ENCODE measurements at places on chromosomes 13 and 19.
A peak's percentile ranks its signal among the peaks of the same experiment; 100 is the strongest.

DNA sequence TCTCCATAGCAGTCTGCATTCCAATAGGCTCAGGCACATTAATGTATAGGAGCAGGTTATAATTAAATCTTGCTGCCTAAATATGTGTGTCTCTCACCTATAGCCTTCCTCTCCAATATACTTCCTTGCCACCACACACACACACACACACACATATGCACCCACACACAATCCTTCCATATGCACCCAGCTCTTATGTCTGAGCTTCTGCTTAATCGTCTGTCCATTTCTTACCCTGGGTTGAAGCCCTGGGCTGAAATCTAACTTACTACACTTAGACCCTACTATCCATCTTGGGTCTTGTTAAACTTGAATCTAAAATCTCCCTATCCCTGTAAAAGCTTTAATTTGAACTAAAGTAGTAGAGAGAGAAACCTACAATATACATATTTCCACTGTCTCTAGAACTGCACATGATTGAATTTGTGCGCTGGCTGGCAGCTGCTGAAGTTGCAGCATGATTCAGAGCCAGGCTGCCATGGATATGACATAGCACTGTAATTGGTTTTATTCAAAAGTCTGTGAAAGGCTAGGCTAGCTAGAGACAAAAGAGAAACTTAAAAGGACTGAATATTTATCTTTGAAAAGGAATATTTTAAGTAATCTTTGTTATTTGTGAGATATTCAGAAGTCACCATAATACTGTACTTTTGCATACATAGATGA lies 25.7 kb upstream of the FREM2 start:
- no peak for DNase-seq

DNA sequence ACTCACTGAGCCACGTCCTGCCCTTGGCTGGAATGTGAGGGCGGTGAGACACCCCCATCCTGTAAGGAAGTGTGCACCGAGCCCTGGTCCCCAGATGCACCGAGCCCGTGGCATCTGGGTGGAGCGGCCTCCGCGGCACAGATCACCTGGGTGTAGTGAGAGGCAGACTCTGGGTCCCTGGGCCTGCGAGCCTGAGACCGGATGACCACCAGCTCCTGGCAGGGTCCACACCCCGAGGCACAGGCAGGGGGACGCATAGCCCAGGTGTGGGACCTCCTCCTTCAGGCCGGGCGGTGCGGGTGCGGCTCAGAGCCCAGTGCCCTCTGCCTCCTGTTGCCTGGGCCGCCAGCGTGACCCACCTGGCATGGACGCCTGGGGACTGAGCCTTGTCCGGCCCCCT lies 12.4 kb downstream of the MCF2L start:
- no peak for DNase-seq

DNA sequence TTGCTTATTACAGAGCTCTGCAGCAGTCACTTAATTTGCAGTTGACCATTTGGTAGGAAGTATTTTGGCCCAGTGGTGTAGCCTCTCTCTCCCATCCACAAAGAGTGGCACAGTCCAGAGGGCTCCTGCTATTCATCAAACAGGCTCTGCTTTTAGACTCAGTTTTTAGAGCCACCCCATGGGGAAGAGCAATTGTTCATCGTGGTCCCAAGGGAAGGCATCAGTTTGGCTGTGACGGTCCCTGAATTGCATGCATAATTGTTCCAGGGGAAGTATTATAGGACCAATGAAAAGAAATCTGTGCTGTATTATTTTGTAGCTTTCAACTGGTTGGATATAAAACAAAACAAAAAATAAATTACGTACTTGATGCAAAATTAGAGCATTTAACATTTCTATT lies 799.0 kb downstream of the DACH1 start:
- DNase-seq: no peak

DNA sequence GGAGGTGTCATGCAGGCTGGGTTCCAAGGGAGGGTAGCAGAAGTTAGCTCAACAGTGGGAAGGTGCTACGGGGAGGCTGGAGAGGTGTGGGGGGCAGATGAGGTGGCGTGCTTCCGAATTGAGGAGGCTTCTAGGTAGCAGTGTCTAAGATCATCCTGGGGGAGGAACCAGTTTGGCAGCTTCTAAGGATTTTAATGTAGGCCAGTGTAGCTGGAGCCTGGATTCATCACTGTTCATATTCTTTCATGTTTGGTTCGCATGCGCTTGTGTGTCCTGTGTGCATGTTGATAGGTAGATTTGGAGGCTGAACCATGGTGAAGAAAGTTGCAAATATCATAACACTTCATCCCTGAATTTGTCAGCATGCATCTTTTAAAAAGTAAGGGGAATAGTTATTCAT lies 86.7 kb downstream of the GPR12 start:
- no peak for DNase-seq

GRCh38 chr13:60617991-60618733 lies 221.1 kb downstream of the TDRD3 start:
- peak; percentile 10 for DNase-seq

DNA sequence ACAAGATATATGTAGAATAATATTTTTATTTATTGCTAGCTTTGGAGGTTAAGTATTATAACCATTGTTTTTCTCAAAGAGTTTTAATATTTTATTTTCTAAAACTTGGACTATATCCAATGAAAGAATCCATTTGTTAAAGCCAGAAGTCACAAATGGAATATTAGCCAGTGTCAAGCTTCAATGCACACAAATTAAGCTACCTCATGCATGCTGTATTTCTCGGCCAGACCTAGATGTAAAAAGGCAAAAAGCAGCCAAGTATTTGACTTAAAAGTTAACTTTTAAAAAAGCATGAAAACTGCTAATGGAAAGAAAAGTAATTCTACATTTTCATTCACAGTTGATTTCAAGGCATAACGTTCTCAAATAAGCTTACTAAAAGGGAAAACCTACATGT lies 160.0 kb upstream of the ATXN8OS start:
- no peak for DNase-seq

DNA sequence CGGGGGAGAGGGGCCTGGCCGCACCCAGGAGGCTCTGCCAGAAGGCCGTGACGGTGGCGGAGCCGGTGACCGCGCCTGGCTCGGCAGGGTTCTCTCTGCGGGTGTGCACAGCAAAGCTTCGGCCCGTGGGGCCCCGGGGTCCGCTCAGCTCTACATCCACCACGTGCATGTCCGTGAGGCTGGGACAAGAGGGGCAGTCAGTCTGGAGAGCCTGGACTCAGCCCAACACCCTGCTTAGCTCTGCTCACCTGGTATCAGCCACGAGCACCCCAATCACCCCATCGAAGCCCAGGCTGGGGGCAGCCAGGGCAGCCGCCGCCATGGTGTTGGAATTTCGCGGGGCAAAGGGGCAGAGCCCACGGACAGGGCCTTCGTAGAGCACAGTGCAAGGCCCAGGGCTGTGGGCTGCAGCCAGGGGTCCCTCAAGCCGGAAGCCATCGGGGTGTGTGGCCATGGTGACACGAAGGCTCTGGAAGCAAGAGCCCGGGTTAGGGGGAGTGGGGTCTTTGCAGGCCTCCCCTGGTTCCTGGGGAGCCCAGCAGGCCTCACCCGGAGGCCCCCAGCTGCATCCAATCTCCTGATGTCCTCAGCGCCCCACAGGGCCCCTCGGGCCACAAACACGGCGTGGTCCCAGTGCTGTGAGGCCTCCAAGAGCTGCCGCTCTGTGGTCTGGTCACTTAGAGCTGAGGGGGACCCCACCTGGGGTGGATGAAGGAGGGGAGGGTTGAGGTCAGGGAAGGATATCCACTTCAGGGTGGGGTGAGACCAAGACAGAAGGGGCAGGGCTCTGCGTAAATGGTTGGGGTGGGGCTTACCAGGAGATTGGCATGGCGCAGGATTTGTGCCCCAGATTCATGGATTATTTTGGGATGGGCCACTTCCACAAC lies 1.4 kb downstream of the ASPDH start:
- no peak for DNase-seq

- no peak for DNase-seq
Measured at GRCh38 chr13:49060678-49061387, 85.1 kb downstream of the FNDC3A start.

GRCh38 chr19:45156011-45156630 lies 4.7 kb downstream of the NKPD1 start:
- DNase-seq: no peak

- no peak for DNase-seq
Measured at GRCh38 chr19:2634960-2635359, 67.5 kb downstream of the GNG7 start.

DNA sequence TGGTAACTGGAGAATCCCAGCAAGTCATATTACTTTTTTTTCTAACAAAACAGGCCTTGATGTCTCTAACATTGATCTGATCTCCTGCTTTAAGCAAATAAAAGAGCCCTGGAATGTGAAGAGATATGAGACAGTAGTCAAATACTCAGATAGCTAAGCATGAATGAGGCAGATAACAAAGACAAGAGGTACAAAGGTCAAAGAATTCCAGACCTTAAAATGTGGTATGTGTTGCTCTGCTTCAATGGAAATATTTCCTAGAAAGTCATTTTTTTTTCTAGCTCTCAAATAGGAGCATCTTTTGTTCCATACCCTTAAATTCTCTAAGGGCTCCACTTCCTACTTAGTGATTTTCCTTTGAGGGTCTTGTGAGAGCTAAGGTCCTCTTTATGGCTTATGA lies 54.6 kb downstream of the ZNF254 start:
- no peak for DNase-seq

- DNase-seq: no peak
Measured at GRCh38 chr19:4352701-4353121, 9.3 kb downstream of the MPND start.

- DNase-seq: no peak
Measured at GRCh38 chr13:110280985-110281688, 25.8 kb downstream of the COL4A1 start.

GRCh38 chr13:23411706-23412105 lies 21.8 kb downstream of the SACS start:
- no peak for DNase-seq

GRCh38 chr13:62524498-62524897 lies 1108.8 kb upstream of the PCDH20 start:
- DNase-seq: no peak

GRCh38 chr19:1847348-1847683 lies 967 bp downstream of the REXO1 start:
- DNase-seq: no peak

GRCh38 chr13:112779856-112780604 lies 90.2 kb downstream of the ATP11A start:
- peak; percentile 12 for DNase-seq

DNA sequence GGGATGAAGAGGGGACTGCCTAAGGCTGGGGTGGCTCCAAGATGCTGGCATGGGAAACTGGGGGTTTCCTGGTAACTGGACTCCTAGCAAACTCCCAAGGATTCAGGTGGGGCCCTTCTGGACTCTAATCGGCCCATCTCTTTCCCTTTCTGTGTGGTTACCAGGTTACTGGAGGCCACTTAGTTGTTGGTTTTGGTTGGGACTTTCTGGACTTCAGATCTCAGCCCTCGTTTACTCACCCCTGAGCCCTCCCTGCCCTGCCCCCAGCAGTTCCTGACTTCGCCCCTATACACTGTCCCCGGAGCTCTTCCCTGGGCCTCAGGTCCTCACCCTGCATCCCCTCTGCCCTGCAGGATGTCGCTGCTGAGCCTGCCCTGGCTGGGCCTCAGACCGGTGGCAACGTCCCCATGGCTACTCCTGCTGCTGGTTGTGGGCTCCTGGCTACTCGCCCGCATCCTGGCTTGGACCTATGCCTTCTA lies 328 bp downstream of the CYP4F12 start:
- DNase-seq: no peak

DNA sequence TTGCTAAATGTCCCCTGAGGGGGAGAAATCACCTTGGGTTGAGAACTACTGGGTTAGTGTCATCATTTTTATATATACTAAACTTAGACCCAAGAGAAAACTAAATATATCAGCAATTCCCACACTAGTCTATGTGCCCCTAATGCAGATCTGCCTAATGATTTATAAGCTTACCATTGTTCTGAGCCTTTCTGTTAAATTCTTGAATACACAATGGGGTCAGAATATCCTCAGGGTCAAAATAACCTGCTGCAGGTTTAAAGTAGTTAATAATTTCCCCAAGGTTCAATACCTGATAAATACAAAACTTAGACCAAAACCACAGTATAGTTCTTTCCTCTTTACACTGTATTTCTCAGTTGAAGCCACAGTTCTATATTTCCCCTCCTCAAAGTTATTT lies 4.6 kb downstream of the VWA8 start:
- no peak for DNase-seq

GRCh38 chr13:48255954-48256353 lies 22.9 kb downstream of the ITM2B start:
- no peak for DNase-seq

DNA sequence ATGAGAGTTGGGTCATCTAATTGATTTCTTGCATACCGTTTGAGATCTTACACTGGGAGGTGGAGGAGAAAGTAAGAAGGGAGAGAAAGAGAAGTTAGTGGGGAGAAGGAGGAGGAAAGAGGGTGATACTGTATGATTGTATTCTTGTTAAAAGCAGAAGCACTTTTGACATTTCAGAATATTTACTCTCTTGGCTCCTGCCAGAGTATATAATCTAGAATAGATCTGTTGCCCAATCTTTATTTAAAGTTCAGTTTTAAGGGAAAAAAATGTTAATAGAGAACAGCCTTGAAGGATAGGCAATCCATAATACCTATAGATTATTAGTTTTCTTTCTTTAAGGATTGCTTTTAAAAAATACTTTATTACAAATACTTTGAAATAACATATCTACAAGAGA lies 41.5 kb downstream of the PDS5B start:
- no peak for DNase-seq

- no peak for DNase-seq
Measured at GRCh38 chr19:1273263-1274041, 1.9 kb upstream of the FAM174C start.

GRCh38 chr19:4588291-4588761 lies 28.8 kb upstream of the SEMA6B start:
- no peak for DNase-seq

DNA sequence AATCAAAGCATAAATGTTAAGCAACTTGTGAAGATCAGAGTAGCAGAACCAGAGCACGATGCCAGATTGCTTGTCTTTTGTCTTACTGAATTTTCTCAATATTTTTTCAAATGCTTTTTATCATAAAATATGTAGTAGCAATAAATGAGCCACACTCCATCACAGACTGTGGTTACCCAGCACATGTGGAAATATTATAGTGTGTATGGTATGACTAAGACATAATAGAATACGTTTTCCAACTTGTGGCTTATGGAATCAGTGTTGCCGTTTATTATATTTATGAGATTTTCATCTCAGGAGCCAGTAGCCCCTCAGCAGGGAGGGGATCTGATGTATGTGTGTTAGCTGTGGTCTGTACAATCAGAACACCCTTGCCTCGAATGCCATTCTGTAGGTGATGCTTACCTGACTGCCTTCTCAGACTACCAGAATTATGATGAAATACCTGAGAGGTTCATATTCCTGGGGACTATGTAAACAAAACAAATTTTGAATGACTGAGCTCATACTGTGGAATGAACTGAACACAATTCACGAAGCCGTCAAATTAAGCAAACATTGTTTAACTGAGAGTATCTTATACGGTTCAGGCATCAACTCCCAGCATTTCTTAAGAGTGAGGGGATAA lies 1.9 kb downstream of the SCEL start:
- no peak for DNase-seq

DNA sequence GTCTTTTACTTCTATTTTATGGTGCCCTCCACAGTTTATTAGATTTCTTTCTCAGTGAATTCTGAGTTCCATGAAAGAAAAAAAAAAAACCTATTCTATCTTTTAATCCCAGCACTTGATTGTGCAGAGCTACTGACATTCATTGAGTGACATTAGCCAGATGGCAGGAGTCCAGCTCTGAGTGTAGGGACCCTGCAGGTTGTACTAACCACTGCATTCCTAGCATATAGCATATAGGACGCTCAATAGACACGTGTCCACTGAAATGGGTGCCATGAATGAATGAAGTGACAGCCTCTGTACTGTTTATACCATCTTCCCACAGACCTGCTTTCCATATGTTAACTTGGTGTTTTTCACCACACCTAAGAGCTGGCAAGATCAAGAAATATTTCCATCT lies 206.3 kb downstream of the RAP2A start:
- no peak for DNase-seq

Data from GM04503 (cell line).